Stimulated activated CD8-positive, alpha-beta memory T cell treated with anti-CD3 and anti-CD28 coated beads, Interleukin-15, amount 100 ng/mL, for 48 hours (primary cell): ENCODE measurements at places on chromosomes 3 and 15.

GRCh38 chr3:118970819-118971218 is 63.8 kb downstream of the IGSF11 start:
- DNase-seq, result no peak

GRCh38 chr3:77042882-77043281 is 3.0 kb downstream of the ROBO2 start:
- DNase-seq, result no peak

GRCh38 chr3:150216041-150216811 is 191.9 kb upstream of the TSC22D2 start:
- DNase-seq, result no peak

DNA sequence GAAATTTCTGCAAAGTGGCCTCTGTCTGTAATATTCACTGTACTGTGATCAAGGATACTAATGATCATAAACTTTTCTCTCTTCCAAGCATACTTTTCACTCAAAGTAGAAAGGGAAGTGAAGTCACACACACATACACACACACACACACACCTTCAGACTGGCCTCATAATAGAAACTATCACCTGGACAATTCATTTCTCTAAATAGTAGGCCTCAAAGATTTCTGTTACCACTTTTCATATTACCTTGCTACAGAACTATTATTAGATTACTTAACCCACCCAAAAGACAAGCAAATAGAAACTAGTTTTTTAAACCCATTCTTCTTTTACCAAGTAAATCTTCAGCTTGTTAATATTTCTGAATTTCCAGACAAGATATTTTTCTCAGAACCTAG is 12.2 kb downstream of the CPB1 start:
- no peak for DNase-seq

- no peak for DNase-seq
Measured at GRCh38 chr3:2370317-2370716, 271.7 kb downstream of the CNTN4 start.

DNA sequence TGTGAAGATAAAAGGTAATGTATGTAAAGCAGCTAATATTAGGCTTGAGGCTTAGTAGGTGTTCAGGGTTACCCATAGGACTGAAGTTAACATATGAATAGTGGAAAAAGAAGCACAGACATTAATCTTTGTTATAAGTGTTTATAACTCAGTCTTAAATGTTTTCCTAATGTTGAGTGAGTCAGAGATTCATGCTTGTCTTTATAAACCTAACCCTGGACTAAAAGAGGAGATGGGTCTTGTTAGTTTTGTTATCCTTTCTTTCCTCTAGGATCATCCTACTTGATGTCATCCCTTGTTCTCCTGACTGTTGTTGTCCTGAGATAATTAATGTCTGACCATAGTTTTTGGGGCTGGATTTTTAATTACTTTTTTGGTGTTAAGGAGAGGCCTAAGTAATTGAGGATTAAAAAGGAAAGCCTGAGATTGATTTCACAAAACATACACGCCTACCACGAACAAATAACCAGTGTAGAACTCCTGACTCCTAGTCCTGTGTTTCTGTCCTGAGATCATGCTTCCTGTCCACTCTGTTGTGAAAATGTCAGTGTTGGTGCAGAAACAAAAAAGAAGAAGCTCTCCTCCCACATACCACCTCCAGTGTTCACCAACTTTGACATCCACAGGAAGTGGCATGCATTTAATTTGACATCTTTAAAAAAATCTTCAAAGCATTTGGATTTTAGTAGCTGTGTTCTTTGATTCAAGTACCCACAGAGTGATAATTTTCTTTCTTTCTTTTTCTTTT is 8.4 kb downstream of the MITF start:
- no peak for DNase-seq

GRCh38 chr3:158918008-158918407 is 116.2 kb downstream of the MFSD1 start:
- DNase-seq, result no peak

DNA sequence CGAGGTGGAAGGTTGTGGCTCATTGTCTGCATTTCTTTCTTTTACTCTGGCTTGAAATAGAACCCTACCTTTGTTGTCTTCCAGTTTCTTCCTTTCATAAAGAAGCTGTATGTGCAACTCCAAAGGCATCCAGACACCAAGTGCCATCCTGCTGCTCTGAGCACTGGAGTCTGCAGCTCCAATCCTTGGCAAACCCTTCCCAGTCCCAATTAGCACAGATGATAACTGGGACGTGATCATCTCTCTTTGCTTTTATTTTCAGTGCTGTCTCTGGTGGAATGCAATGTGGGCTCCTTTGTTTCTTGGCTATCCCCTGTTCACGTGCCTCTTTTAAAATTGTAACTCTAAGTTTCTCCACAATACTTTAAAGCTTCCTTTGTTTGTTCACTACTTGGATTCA is 140.9 kb downstream of the AQP9 start:
- DNase-seq, result no peak

DNA sequence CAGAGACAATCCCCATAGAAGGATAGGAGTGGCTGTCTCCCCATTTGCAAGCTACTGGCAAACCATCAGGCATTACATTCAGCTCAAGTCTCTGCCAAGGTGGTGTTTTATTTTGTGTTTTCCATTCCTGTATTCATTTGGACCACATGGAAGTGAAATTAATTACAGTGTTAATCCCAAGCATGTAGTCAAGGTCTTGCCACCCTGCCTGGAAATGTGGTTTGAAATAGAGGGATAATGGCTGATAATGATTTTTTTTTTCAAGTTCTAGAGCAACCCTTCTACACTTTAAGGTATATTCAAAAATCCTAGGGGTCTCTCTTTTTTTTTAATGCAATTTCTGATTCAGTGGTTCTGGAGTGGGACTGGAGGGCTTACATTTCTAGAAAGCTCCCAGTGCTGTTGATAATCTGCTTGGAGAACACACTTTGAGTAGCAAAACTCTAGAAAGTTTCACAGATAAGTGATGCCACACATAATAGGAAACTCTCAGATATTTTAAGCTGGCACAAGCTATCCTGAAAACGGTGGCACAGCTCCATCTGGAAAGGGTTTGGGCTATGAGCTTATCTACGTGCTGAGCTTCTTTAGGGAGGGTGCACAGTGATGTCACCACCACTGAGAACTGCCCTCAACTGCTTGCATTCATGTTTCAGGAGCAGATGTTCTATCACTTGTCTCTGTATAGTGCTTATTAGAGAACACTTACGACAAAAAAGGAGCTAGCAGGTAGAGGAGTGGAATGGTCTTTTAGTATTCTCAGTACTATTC is 140.1 kb upstream of the IL12A start:
- no peak for DNase-seq

DNA sequence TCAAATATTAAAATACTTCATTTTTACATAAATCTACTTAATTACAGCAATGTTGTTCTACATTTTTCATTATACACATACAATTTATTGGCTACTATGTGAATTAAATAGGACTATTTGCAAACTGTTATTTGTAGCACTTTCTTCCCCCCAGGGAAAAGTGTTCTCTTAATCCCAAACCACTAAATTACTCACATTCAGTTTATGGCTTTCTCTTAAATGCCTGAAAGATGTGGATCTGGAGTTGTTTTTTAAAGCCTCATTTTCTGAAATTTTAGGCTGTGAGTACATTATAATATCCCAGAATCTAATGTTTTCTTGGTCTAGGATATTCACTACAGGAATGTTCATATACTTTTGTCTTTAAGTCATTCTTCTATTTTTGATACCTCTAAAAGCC is 32.7 kb downstream of the PRTG start:
- DNase-seq, result no peak

- DNase-seq, result no peak
Measured at GRCh38 chr3:54122324-54123002, at the start of gene CACNA2D3. Gene CACNA2D3 (plus strand): TSS chr3:54122552.

DNA sequence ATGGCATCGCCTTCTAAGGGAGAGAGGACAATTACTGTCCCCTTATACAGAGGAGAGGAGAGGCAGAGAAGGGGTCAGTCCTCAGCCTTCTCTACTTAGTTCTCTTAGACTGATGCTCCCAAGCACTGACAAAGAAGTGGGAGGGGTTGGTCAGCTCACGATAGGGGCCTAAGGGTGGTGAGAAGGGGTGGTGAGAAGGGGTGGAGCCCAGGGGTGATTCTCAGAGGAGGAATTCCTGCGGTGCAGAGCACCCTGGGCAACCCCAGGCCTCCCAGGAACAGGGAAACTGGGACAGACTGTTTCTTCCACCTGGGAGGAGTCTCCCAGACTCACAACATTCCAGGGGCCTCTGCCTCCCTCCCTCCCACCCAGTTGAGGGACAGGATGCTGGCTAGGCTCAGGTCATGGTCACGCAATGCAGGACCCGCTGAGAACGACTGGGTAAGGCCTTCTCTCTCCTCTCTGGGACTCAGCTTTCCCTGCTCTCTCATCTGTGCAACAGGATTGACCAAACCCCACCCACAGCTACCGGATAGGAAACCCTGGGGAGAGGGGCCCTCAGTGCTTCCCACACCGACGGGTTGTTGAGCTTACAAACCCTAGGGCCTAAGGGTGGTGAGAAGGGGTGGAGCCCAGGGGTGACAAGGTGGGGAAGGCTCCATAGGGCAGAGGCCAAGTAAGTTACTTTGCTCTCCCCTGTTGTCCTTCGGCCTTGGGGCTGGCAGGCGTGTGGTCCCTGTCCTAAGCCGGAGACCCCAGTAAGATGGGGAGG is 1.5 kb downstream of the TPRA1 start:
- no peak for DNase-seq

GRCh38 chr3:132256989-132257388 is 60.2 kb upstream of the ACP3 start:
- DNase-seq, result no peak

- no peak for DNase-seq
Measured at GRCh38 chr15:81506071-81506470, 132.1 kb upstream of the TMC3 start.

DNA sequence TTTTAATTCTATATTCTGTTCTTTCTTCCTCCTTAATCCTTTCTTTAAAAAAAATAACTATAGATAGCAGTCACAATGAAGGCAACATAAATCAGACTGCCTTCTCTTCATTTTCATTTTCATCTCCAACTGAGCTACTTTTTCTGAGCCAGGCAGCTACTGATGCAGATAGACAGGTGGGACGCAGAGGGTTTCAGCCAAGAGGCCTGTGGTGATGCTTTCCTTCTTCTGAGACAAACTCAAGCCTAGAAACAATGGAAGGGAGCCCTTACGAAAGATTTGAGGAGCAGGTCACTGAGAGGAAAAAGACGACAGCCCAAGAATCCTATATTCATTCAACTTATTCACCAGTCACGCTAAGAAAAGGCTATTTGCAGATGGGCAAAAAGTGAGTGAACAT is 220.0 kb upstream of the MLF1 start:
- DNase-seq, result no peak

- no peak for DNase-seq
Measured at GRCh38 chr3:32399030-32399620, 7.5 kb downstream of the CMTM7 start.

DNA sequence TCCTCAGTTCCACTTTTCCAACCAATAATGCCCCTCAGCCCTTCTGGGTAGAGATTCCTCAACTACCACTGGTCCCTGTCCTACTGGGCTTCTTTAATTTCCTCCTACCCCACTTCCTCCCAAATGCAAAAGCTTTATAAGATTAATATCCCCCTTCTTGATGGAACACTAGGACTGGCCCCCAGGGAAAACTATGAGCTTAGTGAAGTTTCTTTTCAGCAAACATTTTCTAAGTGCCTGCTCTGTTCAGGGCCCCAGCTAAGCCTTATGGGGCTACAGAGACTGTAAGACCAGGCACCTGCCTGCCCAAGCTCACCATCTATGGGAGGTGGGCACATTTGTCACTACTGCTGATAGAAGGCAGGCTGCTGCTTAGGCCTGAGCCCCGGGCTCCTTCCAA is 79.4 kb downstream of the RPLP1 start:
- no peak for DNase-seq

DNA sequence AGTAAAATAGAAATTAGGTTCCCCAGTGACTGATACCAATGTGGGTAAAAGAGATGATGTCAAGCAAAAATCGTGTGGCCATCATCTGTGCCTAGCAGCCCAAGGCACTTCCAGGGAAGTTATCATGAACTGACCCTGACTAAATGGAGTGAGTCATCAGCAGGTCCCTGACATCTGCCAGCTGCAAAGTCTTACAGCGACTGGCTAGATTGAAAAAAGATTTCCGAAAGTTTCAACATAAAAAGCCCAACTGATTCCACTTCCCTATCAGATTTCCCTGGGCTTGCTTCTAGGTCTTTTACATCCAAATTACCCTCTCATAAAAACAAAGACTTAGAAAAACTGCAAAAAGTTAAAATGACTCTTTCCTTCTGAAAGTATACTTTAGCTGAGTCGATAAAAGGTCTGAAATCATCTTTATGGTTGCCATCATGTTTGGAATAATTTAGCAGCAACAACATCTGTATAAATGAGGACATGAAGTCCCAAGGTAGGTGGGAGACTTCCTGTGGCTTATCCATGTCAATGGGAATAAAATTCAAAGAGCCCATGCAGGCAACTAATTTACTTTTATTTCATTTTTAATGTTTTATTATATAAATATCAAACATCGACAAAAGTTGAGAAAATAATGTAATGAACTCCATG is 342.8 kb downstream of the ERC2 start:
- no peak for DNase-seq

DNA sequence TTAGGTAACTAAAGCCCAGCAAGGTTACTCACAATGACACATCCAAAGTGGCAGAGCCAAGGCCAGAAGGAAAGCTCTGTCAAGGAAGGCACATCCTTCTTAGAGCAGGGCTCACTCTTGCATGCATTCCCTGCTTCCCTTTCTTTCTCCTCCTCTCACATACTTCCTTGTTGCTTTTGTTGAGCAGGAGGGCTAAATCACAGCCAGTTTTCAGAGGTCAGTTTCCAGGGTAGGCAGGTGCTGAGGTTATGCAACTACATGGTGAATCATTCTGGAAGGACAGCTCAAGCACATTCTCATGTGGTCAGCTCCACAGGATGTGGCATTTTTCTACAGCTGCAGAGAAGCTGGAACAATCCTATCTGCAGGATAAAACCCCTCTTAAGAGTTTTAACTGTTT is 275.6 kb downstream of the ZNF621 start:
- no peak for DNase-seq

- DNase-seq, result peak; percentile 94
Measured at GRCh38 chr3:49339941-49340800, at the start of gene USP4. Gene USP4 (minus strand): TSS chr3:49340053. CDS start chr3:49340024, 29 bp downstream.

DNA sequence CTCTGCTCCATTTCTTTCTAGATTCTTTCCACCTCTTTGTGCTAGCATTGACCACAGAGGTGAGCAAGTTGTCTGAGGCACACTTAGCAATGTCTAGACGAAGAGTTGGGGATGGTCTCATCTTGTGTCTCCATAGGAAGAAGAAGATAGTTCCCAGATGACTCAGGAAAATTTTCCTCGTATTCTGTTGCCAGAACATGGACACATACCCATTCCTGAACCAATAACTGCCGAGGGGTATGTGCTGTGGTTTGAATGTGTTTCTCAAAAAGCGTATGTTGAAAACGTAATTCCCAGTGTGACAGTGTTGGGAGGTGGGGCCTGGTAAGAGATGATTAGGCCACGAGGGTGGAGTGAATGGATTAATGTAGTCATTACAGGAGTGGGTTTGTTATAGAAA is 107.5 kb upstream of the GALNT15 start:
- DNase-seq, result no peak
